ENCODE measurements at places on chromosomes 7 and 10. TPM values are rescaled to one million over a fixed set of nuclear protein-coding genes. Genes with fewer than 3 reads are reported as not detected.
A peak's percentile ranks its signal among the peaks of the same experiment; 100 is the strongest.

DNA sequence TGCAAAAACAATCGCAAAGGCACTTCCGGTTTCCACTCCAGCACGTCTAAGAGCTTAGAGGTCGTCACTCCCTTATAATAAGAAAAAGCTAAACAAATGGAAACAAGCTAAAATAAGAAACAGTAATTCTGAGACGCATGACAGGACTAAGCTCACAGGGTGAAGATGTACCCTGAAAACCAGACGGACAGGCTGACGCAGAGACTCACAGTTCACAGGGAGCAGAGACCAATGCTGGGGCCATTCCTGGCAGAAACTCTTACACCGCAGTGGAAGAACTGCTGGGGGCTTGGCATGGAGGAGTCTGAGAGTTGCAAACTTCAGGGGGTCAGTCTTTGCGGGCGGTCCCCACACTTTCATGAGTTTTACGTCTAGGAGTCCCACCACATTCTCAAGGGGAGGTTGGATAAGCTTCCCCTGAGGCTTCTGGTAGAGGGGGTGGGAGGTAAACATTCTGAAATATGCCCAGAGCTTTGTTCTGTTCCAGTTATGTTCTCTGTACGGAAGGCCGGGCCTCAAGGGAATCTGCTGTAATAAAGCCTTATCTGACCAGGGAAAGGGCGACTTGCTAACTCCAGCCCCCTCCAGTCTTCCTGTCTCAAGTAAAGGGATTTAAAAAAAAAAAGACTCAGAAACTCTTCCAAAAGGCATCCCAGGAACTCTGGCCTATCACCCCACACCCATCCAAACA, 47.8 kb downstream of the BRI3 start:
- DNase-seq = no peak

DNA sequence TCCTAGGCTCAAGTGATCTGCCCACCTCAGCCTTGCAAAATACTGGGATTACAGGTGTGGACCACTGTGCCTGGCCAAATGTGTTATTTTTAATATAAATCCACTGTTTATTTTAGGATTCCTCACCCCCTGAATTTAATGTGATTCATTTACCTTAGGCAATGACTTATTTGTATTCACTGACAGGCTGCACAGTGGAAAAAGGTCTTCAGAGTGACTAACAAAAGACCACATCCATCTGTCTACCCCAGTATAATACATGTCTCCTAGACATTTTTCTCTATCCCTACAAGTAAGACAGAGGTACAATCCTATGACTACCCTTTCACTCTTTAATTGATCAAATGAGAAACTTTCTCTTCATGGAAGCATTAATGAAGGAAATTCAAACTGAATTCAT, 230.2 kb downstream of the AHR start:
- no peak for DNase-seq

GRCh38 chr10:15322356-15322755, 48.7 kb downstream of the FAM171A1 start:
- DNase-seq = no peak

DNA sequence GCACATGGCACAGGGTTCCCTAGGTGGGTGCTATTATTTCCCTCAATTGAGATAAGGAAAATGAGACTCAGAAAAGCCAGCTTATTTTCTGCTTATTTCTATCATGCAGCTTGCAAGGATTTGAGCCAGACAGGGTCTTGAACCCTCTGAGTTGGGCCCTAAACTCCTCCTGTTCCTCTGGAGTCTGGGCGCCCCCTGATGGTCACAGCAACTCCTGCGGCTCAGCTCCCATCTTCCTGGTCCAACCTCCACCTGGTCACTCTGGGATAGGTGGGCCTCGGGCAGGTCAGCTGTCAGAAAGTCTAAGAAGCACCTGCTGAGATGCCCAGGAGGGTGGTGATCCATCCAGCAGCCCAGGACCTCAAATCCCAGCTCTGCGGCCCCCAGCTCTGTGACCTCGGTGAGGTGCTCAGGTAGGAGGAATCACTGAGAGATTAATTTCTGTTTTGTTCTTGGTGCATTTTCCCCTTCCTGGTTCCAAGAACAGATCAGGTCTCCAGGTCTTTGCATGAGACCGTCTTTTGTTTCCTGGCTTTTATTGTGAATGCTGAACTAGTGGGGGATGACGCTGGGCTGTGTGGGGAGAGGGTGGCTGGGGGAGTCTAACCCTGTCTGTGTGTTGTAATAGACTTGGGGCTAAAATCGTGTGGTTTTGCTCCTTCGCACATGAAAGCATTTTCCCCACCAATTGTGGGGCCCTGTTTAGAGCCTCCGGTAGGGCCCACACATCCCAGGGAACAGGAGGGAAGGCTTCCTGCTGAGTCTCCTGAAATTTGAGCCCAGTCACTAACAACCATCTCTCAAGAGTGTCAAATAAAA, 32.8 kb downstream of the TMEM130 start:
- peak; percentile 31 for DNase-seq

GRCh38 chr10:56653289-56653688, 292.2 kb upstream of the ZWINT start:
- DNase-seq = no peak

DNA sequence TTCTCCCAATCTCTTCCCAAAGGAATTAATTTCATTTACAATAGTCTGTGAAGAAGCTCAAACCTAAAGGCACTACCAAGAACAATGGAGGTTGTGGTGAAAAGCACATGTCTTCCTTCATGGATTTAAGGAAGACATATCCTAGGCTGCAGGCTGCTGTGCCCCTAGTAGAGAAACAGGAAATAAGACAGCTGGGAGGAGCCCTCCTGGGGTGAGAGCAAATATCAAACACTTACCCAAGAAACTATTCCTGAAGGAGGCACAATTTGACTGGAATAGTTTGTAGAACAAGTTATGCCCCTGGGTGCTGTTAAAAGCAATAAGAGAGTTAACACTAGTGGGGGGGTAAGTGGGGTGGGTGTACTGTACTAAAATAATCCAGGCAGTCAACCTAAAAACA, 30.1 kb downstream of the PDZD8 start:
- DNase-seq = no peak

DNA sequence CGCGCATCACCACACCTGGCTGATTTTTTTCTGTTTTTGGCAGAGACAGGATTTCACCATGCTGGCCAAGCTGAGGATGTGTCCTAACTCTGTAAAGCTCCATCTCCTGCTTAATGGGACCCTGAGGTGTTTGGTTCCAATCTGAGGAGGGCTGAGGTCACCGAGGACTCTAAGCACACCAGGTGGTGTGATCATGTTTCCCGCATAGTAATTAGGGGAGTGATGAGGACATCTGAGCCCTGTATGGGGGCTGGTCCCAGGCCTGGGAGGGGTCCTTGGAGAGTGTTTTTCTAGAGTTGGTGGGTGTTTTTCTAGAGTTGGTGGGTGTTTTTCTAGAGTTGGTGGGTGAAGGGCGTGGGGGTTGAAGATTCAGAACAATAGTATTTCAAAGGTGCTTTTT, 3.0 kb upstream of the ABHD11 start:
- no peak for DNase-seq

- no peak for DNase-seq
Observed at GRCh38 chr7:1188720-1189294, 28.8 kb upstream of the ZFAND2A start.

DNA sequence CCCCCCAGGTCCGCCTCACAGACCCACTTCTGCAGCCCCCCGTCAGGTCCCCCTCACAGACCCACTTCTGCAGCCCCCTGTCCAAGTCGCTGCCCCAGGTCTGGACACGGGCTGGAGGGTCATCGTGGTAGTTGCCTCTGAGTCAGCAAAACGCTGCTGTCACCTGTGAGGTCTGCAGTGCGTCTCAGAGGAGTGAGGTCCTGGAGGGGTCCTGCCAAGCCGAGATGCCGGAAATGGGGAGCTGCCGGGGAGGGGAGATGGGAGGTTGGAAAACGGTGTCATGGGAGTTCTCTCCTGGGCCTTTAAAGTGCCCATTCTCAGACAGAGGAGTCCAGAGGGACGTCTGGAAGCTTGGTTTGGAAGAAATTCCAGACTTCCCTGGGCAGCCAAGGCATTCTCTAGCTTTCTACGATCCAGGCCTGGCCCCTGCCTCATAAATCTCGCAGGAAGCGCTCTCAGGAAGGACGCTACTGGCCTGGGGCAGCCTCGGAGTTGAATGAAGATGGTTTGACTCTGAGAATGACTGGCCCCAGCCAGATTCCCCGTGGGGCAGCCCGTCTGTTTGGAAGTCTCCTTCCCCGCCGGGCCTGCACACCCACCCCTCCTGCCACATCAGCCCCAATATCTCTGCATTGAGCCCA, 38.7 kb downstream of the CALML3 start:
- peak; percentile 2 for DNase-seq

DNA sequence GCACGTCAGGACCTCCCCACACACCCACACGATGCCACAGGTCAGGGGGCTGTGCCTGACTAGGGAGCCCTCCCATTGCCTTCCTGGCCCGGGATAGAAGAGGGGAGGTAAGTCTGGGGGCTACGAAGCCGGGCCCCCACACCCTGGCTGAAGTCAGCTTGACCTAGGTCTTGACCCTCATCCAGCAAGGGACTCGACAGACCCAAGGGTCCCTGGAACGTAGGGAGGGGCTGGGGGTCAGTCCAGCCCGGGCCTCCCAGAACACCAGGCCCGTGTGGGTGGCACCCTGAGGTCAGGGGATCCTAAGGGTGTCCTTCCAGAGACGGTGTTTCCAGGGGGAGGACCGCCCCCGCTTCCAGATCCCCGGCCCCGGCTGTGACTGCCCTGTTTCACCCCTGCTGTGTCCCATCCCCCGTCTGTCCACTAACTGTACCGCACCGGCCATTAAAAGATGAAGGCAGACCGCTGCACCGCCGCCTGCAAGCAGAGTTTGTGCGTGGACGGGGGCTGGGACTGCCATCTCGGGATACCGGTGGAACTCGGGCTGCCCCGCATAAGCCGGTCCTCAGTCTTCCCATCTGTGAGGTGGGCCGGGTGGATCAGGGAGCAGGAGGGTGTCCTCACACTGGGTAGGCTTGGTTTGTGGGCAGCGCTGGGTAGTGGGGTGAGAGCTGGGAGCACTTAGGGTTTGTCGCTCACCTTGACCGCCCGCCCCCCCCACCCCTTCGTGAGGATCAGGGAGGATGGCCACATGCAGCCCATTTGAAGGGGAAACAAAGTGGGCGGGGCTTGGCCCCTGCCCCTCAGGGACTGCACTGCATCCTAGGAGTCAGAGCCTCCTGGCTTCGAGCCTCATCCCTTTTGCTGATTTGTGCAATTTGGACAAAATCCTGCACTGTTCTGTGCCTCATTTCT, 21.1 kb downstream of the SLC29A4 start:
- DNase-seq = no peak

GRCh38 chr10:46555713-46556514, 544 bp downstream of the GPRIN2 start:
- DNase-seq = peak; percentile 56

DNA sequence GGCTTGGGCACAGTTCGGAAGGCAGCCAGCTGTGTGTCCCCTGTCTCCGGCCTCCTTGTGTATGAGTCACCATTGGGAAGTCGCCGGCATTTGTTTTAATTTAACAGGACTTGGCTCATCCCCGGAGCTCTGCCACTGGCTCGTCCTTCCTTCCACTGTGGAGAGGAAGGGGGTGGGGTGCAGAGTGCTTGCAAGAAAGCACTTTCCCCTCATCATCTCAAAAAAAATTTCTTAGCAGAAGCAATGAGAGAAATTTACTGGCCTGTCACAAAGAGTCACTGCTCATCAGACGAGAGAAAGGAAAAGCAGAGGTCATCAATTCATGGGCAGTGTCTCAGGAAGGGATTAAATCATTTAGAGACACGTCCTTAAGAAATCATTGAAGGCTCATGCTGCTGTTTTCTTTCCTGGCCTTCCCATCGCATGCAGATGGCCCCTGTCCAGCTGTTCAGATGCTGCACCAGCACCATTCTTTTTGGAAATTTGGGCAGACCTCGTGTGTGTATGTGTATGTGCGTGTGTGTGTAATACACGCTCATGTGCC, 93.3 kb downstream of the BMS1 start:
- peak; percentile 12 for DNase-seq

- no peak for DNase-seq
Observed at GRCh38 chr7:48049850-48050249, 14.5 kb downstream of the C7orf57 start.

GRCh38 chr10:49309691-49310411, 10.9 kb downstream of the C10orf71 start:
- no peak for DNase-seq

GRCh38 chr7:81607987-81608386, 161.9 kb downstream of the HGF start:
- no peak for DNase-seq

DNA sequence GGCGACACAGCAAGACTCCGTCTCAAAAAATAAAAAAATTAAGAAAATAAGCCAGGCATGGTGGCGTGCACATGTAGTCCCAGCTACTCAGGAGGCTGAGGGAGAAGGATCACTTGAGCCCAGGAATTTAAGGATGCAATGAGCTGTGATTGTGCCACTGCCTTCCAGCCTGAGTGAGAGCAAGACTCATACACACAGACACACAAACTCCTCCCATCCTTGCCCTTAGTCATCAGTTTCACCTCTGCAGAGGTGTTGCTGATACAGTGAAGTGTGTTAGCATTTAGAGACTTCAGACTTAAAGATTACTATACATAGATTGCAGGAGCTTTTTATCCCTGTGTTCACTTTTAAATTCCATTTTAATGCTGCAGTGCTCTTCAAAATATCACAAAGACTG, 5.5 kb upstream of the H2AZ2 start:
- no peak for DNase-seq

- DNase-seq = no peak
Observed at GRCh38 chr7:107035446-107035845, 9.1 kb upstream of the PRKAR2B start.

- DNase-seq = no peak
Observed at GRCh38 chr7:67863911-67864310, 867.3 kb downstream of the TYW1 start.

GRCh38 chr10:12711350-12711708, 290.2 kb downstream of the CCDC3 start:
- no peak for DNase-seq

- no peak for DNase-seq
Observed at GRCh38 chr7:37295401-37295800, 153.3 kb downstream of the ELMO1 start.

- DNase-seq = no peak
Observed at GRCh38 chr7:130452951-130453350, 12.1 kb upstream of the CEP41 start.

DNA sequence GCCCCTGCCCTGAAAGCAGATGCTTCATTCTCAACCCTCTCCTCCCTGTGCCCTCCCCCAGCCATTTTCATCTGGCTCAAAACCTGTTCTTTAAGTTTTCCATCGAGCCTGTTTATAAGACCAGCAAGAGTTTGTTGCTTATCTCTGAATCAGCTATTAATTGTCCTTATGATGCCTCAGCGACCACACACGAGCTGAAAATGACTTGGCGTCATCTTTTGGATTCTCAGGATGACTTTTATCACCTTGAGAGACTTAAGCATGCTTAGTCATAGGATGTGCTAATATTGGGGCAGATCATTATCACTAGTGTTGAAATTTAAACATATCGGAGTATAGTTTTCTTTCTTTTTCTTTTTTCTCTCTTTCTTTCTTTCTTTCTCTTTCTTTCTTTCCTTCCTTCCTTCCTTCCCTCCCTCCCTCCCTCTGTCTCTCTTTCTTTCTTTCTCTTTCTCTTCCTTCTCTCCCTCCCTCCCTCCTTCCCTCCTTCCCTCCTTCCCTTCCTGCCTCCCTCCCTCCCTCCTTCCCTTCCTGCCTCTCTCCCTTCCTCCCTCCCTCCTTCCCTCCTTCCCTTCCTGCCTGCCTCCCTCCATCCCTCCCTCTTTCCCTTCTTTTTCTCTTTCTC, 184.5 kb downstream of the PHTF2 start:
- no peak for DNase-seq

- no peak for DNase-seq
Observed at GRCh38 chr7:17651341-17651740, 289.0 kb downstream of the SNX13 start.

Gene KNDC1
- total RNA-seq = 0.52 TPM

Gene AASS
- 37.9 TPM for total RNA-seq

Gene YKT6
- total RNA-seq = 55.4 TPM

Gene CPA4
- 9.6 TPM for total RNA-seq

Gene ANKRD1
- total RNA-seq = 4.3 TPM

Gene TES
- 29.8 TPM for total RNA-seq

Gene C7orf57
- total RNA-seq = 0.26 TPM

Gene PRSS2
- 74,693 TPM for total RNA-seq
